Right renal cortex interstitium (tissue), 3 donors: ENCODE measurements at places on chromosomes 4 and X. TPM values are rescaled to one million over a fixed set of nuclear protein-coding genes. Genes with fewer than 3 reads are reported as not detected.

- DNase-seq = no peak
Observed at GRCh38 chrX:28670074-28670473, 82.8 kb downstream of the IL1RAPL1 start.

Gene ITGB1BP2
- polyA plus RNA-seq = 1.2 TPM

Gene SH3RF1
- 34.9 TPM for polyA plus RNA-seq

Gene SMAD1
- 68.1 TPM for polyA plus RNA-seq

Gene PPP1R3F
- 6.0 TPM for polyA plus RNA-seq

DNA sequence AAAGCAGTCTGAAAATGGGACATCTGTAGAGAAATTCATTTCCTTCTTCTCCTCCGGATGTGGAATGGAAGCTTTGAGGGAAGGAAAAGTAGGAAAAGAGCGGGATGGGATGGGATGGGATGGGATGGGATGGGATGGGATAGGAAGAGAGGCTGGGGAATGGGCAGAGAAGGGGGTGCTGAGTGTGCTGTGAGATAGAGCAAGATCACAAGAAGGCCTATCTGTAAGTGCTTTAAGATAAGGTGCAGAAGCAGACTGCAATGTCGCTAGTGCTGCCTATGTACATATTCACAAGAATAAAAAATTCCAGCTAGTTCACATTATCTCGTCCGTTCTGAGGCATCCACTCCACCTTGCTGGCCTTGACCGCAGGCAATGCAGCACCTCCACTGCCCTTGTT is 86.2 kb downstream of the IRF2 start:
- DNase-seq = no peak

DNA sequence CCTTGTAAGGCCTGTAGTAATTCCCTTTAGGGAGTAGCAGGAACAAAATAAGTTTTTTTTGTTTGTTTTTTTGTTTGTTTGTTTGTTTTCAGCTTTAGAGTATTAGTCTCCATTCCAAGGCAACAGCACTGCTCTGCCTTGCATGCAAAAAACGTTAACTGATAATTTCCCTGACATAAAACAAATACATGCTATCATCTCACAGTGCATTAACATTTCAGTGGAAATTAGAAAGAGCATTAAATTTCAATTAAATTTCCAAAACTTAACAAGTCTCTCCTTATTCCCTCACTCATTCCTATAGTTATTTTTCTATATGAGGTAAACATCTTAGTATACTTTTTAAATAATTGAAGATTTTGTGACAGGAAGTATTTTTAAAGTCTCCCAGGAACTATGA is 378.4 kb upstream of the PCDH7 start:
- no peak for DNase-seq

DNA sequence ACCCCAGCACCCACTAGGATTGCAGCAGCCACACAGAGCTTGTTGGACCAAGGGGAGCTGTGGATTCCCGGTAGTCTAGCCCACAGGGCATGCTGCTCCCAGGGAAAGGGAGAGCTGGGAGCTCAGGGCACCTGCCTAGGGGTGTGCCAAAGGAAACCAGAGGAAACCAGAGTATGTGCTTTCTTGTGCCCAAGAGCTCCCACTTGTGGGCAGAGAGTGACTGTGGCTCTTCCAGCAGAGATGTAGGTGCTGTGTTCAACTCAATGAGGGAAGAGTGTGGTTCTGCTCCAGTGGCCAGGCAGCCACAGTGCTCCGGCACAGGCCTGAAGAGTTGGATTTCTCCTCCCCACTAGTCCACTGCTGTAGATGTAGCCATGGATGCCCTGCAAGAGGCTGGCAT is 1050.0 kb upstream of the INTU start:
- no peak for DNase-seq

Gene CCDC158
- polyA plus RNA-seq = 0.27 TPM

DNA sequence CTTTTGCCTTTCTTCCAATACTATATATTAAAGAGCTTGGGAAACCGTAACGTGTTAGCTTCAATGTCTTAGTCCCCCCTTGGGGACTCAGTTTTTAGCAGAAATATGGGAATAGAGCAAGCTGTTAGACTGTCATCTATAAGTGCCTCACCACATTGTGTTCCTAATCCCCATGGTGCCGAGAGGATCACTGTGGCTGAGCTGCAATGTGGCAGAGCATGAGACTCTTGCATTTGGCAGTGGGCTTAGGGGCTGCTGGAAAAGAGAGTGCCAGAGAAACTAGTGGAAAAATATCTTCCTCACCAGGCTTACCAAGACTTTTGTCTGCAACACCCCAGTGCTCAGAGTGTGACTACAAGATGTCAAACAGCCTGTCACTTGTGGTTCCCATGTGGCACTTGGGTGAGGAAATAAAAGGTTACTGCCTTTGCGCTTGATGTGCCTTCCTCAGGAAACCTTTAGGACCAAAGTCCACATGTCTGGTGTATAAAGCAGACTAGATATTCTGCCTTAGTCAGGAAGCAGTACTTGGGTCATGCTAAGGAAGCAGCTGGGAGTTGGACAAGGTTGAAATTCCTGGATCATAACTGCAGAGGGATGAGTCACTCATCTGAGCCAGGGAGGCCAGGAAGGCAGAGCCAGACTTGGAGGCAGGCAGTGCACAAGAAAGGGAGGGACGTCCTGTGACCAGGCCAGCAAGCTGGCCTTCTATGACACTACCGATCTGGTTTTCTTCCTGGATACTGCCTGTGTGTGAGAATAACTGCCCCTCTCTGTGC is 9.7 kb upstream of the MAGEA4 start:
- DNase-seq = no peak

Gene MEPE
- not detected for polyA plus RNA-seq

Gene ZNF81
- 8.2 TPM for polyA plus RNA-seq

Gene GC
- polyA plus RNA-seq = 0.41 TPM

Gene PRAF2
- polyA plus RNA-seq = 32.2 TPM

GRCh38 chr4:34182306-34182705 is 2062.0 kb downstream of the ARAP2 start:
- no peak for DNase-seq

Gene KIT
- 17.4 TPM for polyA plus RNA-seq

Gene HS3ST1
- polyA plus RNA-seq = 0.76 TPM

Gene DYNLT3
- 45.6 TPM for polyA plus RNA-seq

DNA sequence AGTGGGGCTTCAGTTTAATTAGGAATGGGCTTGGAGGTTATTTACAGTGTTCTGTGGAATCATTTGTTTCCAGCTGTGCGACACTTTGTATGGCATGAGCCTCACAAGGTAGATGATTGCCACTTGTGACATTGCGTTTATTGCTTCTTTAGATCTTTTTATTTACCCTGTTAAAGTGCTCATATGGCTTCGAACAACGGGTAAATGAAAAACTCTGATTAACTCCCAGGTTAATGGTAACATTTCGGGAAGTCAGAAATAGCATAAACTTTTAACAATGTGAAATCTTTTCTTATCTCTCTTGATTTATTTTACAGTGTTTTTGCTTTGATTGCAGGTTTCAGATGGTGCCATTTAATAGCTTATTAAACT is 494.3 kb downstream of the IDS start:
- DNase-seq = no peak

DNA sequence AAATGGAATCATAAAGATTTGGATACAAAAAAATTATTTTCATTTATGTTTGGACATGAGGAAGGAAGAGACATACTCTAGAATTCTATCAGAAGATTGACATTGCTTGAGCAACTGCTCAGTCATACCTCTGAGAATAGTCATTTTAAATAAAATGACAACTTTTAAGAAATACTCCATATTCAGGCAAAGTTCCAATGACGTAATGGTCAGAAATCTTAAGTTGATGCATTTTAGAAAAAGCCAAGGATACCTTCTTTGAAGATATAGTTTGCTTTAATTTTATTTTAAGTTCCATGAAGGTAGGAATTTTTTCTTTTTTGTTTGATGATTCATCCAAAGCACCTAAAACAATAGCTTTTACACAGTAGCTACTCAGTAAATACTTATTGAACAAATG is 110.3 kb upstream of the ATOH1 start:
- no peak for DNase-seq

- no peak for DNase-seq
Observed at GRCh38 chr4:114677346-114677979, 78.9 kb downstream of the UGT8 start.

DNA sequence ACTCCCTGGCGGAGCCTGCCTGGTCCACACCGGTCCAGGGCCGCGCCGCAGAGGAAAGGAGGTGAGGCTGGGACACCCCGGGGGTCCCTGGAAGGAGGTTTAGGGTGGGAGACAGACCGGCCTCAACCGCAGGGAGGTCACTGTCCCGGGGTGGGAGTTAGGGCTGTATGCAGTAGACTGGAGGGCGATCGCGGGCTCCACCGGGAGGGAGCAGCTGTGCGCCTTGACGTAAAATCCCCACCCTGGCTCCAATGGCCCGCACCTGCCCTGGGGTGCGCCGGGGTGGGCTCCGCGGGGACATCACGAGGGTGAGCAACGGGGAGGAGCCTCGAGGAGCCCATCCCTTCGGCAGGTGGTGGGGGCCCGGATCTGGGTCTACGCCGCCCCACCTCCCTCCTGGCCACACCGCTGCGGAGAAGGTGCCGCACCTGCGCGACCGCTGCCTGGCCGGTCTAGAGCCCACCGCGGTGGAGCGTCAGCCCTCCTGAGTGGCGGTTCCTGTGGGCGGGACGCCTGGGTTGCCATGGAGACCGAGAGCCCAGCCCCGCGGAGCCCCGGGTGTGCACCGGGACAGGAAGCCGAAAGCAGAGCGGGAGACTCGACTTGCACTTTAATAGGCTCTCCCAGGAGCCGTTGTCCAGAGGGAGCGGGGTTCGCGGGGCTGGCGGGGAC is 105.1 kb downstream of the ADRA2C start:
- no peak for DNase-seq

DNA sequence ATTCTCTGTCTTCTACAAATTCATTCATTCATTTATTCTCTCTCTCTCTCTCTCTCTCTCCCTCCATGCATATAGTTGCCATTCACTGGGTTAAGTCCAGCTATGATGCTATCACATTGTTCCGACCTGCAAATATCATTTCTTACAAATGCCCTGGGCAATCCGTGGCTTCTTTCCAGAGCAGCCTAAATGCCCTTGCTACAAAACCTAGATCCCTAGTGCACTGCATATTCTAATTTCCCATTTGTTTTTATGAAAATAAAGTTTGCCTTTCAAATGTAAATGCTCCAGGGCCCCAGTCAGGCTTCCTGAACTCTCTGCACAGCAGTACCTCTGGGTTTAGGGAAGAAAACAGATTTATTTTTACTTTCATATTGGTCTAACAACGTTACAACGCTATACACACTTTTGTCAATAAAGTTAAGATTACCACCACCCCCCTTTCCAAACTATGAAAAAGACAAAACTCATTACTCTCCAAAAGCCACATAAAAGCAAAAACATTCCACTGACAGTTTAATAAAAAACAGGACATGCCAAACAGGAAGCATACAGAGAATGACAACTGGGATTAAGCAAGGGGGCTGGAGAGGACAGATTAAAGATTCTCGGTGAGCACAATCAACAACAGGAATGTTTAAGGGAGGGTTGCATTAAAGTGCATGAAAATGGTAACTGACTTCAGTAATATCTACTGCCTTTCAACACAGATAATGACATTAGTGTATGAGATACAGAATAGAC is 104.3 kb downstream of the USP46 start:
- DNase-seq = no peak

- no peak for DNase-seq
Observed at GRCh38 chr4:184039963-184040383, 134.9 kb downstream of the STOX2 start.

- DNase-seq = no peak
Observed at GRCh38 chr4:52788806-52789205, 37.6 kb upstream of the ERVMER34-1 start.

DNA sequence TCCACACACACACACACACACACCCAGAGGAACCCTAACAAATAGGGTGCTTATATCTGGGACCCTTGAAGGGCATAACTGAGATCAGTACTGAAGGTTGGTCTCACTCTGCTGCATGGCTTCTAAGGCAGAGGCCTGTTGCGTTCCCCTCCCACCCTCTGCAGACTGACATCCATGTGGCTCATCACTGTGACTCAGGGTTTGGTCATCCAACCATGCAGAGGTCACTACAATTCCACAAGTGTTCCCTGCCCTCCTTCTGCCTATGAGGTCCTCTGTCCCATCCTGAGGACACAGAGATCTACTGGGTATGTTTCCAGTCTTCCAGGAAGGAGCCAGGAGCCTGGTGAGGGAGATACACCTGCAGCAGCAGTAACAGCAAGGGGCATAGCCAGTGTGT is 55.8 kb downstream of the XAGE2 start:
- DNase-seq = no peak

Gene SLC34A2
- 30.7 TPM for polyA plus RNA-seq

DNA sequence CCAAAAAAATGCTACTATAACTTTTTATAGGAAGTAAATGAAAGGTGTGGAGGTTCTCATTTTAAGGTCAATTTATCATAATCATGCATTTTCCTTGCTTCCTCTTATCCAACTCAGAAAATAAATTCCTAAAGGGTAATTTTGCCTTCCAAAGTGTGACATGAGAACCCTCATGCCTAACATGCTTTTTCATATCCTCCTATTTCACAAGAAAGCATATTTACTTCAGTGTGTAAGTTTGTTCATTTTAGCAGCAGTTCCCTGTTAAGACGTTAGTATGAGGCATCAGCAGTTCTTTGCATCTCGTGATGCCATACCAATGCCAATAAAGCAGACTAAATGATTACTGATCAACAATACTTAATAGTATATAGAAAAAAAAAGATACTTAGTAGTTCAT is 18.4 kb downstream of the WDFY3 start:
- DNase-seq = no peak

GRCh38 chrX:148133105-148133725 is 152.1 kb downstream of the FMR1NB start:
- no peak for DNase-seq

Gene PDLIM3
- 2.2 TPM for polyA plus RNA-seq

DNA sequence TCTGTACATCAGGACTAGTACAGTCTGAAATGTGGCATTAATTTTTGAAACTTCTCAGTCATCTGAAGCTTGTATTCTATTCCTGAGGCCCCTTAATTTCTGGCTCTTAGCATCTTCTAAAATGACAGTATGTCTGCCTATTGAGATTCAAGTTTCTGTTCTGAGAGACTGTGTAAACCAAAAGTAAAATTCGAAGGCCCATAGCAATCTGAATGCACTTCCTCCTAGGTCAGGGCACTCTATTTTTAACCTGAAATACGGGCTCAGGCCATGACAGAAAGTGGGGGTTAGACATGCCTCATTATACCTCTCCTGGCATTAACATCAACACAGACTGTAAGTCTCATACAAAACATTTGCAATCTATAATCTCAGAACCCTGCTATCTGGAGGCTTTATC is 584.4 kb downstream of the KLHL4 start:
- DNase-seq = no peak

- no peak for DNase-seq
Observed at GRCh38 chr4:138232364-138232763, 9.8 kb downstream of the SLC7A11 start.

Gene CXXC4
- polyA plus RNA-seq = 10.8 TPM

Gene HERC5
- polyA plus RNA-seq = 5.4 TPM

- DNase-seq = no peak
Observed at GRCh38 chr4:189029976-189030504, 890.8 kb downstream of the TRIML1 start.
